NCI-H2081 (cell line): ENCODE measurements at places on chromosomes 16 and 17.

DNA sequence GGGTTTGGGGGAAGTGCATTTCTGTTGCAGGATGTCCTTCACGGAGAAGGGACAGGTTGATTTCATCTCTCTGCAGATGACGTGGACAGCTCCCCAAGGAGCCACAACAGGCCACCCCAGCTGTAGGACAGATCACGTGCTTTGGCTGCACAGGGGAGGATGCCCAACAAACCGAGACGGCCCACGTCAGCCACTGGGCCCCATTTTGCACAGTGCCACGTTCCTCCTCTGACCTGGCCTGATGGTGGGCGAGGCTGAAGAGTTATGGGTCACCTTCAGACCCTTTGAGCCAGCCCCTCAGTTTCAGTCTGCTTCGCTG, 9.0 kb upstream of the RHBDL3 start:
- no peak for DNase-seq

DNA sequence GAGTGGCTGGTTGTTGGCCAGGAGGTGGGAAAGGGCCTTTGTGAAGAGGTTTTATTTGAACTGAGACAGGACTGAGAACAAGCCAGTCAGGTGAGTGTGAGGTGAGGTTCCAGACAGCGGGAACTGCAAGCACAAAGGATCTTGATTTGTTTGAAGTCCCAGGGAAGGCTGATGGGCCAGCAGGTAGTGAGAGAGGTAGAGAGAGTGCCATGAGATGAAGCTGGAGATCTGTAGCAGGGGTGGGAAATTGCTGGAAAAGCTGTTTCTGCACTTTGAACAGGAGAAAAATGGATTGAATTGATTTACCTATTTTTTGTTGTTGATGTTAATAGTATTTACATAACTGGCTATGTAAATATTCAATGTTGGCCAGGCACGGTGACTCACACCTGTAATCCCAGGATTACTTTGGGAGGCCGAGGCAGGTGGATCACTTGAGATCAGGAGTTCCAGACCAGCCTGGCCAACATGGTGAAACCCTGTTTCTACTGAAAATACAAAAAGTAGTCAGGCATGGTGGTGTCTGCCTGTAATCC, 7.7 kb upstream of the DCTPP1 start:
- DNase-seq = peak; percentile 17

DNA sequence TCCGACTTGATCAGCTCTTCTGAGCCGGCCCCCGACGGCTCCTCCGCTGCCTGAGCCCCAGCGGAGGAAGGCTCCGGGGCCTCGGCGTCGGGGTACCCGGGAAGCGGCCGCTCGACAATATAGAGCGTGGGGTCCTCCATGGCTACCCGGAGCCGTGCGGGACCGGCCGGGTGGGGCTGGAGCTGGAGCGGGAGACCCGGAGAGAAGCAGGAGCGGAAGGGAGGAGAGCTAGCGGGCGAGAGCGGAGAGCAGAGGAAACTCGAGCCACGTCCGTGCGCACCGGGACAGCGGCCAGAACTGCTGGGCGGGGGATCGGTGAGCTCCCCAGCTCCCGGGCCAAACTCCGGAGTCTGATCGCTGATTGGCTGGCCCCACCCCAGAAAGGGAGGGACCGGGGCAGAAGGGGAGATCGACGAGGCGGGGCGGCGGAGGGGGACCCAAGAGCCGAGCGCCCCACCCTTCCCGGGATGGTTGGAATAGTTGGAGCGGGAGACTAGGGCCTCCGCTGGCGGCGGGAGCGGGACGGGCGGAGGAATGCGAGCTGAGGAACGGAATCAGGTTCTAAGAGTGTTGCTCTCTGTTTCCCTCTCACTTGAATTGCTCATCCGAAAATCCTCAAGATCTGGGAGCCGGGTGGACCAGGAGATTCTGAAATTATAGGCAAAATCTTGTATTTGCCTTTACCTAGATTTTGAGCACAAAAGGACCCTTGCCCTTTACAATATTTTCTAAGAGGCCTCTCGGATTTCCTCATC, at the start of gene CAVIN1:
Gene CAVIN1, minus strand, starts transcription at position 299 of the 755 bp plus-strand sequence. Its CDS starts 159 bp downstream, at position 140.
- peak; percentile 49 for DNase-seq

GRCh38 chr16:85306071-85306792, 194.0 kb upstream of the CIBAR2 start:
- no peak for DNase-seq

DNA sequence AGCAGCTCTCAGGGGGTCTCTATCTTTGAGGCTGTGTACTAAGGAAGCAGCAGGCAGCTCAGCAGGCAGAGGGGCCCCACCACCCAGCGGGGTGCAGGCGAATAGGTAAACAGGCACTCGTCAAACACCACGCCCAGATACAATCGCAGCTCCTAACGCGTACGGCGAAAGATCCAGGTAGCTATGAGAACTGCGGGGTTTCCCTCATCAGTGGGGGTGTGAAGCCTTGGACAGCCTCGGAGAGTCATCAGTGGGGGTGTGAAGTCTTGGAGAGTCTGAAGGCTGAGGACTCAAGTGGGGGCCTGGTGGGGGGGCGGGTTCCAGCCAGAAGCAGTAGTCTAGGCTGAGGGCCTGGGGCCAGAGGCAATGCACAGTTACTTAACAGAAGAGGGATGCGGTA, 69.0 kb downstream of the RTN4RL1 start:
- no peak for DNase-seq

DNA sequence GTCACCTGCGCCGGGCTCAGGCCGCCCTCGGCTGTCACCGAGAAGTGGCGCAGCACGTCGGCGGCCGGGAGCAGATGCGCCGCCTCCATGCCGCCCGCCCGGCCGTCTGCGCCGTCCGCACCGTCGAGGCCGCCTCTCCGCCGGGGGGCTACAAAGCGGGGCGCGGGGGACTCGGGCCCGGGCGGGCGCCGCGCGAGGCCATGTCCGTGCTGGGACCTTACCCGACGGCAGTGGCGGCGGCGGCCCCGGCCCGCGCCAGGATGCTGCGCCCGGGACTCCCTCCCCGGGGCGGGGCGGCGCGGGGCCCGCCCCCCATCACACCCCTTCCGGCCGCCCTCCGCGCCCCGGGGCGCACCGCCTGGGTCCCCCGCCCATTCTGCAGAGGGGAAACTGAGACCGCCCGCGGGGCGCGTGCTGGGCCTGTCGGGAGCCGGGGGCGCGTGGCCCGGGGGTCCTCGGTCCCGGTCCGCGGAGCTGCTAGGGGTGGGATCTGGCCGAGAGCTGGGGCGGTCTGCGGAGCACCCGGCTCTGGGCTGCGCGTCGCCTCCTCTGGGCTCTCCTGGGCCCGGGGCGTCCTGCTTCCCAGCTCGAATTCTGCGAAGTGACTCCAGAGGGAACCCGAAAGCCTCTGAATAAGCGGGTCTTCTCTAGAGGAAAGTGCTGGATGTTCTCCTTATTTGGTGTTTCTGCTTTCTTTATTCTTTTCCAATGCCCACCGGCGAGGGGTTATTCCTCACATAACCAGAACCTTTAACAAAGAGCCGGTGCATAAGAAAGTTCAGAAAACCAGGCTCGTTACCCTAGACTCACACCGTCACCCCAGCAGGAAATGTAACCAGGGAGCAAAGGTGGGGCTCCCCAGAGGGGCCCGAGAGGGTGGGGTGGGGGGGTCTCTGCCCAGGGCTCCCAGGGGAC, at the start of gene ATP2A3:
Gene ATP2A3, minus strand, starts transcription at position 235 of the 915 bp plus-strand sequence. Its CDS starts 146 bp downstream, at position 89.
- DNase-seq = peak; percentile 64

DNA sequence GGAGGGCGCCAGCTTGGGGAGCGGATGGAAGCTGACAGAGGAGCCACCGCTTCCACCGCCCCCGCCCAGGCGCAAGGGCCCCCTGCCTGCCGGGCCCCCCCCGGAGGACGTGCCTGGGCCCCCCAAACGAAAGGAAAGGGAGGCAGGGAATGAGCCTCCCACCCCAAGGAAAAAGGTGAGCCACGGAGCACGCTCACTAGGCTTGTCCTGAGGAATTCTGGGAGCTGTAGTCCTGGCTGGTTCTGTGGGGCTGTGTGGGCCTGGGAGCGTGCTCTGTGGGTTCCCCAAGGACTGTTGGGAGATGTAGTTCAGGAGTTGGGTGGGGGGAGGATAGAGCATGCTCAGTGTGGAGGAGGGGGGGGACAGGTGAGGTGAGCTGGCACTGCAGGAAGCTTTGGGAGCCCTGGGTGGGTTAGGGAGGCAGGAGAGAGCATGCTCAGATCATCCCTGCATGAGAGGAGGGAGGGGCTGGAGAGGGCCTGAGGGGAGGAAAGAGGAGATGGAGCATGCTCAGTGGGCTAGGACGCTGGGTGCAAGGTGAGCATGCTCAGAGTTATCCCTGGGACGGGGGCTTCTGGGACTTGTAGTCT, 4.5 kb downstream of the FBXL19 start:
- peak; percentile 94 for DNase-seq

DNA sequence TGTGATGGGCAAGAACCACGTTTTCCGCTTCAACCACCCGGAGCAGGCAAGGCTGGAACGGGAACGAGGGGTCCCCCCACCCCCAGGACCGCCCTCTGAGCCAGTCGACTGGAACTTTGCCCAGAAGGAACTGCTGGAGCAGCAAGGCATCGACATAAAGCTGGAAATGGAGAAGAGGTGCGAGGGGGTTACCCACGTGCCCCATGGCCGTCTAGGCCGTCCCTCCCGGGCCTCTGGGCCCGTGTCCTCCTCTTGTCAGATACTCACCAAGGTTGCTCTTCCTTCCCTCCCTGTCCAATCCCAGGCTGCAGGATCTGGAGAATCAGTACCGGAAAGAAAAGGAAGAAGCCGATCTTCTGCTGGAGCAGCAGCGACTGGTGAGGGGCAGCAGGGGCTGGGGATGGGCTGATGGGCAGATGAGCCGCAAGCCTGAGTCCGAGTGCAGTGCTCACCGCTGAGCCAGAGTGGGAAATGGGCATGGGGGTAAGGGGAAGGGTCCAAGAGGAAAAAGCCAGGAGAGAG, 14.7 kb downstream of the SLC52A1 start:
- no peak for DNase-seq

DNA sequence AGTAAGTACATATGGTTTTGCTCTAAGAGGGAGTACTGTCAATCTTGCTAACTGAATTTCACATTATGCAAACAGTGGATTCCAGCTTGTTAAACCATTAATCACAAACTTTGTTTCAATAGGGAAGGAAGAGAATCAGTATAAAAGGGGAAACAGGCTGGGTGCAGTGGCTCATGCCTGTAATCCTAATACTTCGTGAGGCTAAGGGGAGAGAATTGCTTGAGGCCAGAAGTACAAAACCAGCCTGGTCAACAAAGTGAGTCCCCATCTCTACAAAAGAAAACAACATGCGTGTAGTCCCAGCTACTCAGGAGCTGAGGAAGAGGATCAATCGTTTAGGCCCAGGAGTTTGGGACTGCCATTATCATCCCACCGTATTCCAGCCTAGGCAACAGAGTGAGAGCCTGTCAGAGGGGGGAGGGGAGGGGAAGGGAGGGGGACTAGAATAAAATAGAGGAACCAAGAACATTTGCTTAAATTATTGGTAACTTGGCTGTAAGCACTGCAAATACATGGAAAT, 65.7 kb downstream of the FBXL20 start:
- no peak for DNase-seq

DNA sequence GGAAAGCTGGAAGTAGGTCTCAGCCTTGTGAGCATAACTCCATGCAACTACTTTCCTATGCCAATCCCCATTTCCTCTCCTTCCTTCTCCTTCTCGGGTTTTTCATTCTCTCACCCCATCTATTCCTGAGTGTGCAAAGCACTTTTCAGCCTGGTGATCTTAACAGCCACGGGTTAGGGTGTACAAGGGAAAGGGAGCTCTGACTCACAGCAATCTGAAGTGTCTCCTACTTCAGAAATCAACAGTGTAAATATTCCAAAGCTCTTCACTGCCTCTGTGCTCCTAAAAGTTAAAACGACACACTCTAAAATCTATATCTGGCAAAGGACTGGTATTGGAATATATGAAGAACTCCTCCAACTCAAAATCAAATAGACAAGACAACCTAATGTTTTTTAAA, 268.0 kb upstream of the IRX3 start:
- no peak for DNase-seq

- no peak for DNase-seq
These were observed 221.4 kb downstream of the CDH8 start for GRCh38 chr16:61814726-61815347.

GRCh38 chr17:48567646-48568354, 10.3 kb downstream of the HOXB4 start:
- no peak for DNase-seq

DNA sequence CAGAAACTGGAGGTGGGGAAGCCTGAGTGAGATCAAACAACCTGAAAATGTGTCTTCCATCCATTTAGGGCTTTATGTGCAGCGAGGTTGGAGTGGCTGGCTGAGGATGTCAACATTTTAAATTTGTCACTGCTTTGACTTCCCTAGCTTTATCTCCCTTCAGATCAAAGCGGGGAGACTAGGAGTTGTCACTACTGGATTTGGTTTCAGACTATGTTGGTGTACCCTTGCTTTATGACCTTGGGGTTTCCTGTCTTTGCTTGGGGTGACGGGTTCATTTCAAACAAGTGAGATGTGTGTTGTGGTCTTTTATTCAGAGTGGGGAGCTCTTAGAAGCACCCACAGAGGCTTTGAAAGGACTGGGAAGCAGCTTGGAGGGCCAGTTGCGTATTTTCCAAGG, 25.6 kb downstream of the MSI2 start:
- no peak for DNase-seq

GRCh38 chr17:81993729-81994592, 16.5 kb downstream of the ASPSCR1 start:
- no peak for DNase-seq

DNA sequence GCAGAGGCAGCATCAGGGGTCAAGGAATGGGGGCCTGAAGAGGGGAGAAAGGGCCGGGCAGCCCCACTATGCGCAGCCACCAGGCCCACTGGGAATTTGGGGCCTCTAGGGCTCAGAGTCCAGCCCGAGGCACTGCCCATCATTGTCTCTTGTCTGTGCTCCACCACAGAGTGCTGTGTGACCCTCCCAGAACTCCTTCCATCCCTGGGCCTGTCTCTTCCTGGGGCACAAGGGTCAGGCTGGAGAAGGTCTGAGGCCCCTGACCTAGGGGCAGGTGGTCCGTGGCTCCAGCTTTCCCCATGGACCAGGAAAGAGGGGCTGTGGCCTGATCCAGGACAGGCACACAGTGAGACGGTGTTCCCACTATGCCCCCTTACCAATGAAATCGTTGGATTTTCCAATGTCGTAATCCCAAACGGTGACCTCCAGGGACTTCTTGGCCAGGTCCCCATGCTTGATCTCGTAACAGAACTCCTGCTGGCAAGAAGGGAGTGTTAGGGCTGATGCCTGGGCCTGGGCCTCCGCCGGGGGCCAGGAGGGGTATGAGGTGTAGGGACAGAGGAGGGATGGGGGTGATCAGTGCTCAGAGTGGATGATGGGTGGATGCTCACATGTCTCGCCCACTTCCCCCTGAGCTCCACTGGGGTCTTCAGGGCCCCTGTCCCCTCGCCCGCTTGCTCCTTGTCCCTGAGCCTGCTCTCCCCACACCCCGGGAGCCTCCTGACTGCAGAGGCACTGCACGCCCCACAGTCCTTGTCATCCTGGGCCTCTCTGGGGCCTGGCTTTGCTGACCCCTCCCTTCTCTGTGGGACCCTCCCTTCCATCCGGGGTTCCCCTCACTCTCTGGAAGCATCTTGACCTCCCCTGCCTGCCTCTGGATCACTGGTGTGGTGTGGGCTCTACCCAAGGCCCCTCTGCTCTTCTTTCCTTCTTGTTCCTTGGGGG, 10.7 kb downstream of the SCGB1C2 start:
- DNase-seq = no peak

- no peak for DNase-seq
These were observed 35.5 kb downstream of the SOST start for GRCh38 chr17:43722870-43723665.
